ENCODE measurements at places on chromosomes 2 and 18.

- H3K4me3 ChIP-seq, result peak within 1 kb of the TSS; percentile 92
- no peaks in the 10 kb centered on the region for H3K36me3 ChIP-seq
- peaks cover 19% of the 10 kb centered on the region for H3K27me3 ChIP-seq
- H3K27ac ChIP-seq, result peak within 1 kb of the TSS; percentile 92
These were observed at the start of gene ADD2 for GRCh38 chr2:70767699-70768589. Gene ADD2 (minus strand): TSS chr2:70768200. CDS start chr2:70706408, 61,792 bp downstream.

DNA sequence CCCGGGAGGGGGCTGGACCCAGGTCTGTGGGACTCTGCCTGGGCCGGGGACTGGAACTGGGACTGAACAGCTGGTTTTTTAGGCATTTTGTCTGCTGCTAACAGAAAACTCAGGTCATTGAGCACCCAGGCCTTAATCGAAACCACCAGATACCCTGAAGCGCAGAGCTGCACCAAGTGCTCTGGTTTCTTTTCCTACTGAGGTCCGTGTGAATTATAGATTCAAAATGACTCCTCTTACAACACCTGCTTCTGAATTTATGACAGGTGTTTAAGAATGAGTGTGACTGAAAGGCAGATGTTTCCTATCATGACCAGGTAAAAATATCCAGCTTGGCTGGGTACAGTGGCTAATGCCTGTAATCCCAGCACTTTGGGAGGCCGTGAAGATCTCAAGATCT lies 47.8 kb downstream of the TRAPPC12 start:
- H3K27me3 ChIP-seq, result no peaks in the 10 kb centered on the region
- peaks cover 77% of the 10 kb centered on the region for H3K36me3 ChIP-seq
- DNase-seq, result no peak
- H3K27ac ChIP-seq, result no peak overlapping the region

DNA sequence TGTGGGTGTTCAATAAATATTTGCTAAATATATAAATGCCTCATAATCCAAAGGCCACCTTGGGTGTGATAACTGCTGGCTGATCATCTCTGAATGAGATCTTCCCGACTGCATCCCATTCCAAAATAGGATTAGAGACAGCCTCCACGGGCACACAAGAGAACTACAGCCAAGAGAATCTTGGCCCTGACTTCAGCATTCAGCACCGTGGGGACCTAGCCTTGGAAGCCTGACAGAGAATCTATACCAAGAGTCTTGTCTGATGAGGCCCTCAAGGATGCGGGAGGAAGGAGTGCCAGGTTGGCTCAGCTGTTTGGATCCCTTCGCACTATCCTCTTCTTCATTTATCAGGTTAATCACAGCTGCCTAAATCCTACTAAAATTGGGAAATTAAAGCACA lies 85.8 kb downstream of the RBM43 start:
- H3K4me1 ChIP-seq, result no peaks in the 10 kb centered on the region
- no peaks in the 10 kb centered on the region for H3K36me3 ChIP-seq
- DNase-seq, result no peak
- no peak overlapping the region for H3K4me3 ChIP-seq

DNA sequence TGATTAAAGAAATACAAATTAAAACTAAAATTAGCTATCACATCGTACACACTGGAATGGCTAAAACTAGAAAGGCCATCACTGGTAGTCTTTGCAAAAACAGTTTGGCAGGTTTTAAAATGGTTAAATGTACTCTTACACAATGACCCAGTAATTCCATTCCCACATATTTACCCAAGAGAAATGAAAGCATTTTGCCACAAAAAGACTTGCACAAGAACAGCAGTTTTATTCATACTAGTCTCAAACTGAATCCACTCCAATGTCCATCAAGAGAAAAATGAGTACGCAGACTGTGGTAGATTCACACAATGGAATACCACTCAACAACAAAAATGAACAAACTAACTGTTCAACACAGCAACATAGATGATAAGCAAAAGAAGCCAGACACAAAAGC lies 29.1 kb downstream of the SP140L start:
- H3K4me1 ChIP-seq, result peaks cover 18% of the 10 kb centered on the region
- H3K4me3 ChIP-seq, result no peak overlapping the region
- H3K27me3 ChIP-seq, result no peaks in the 10 kb centered on the region
- H3K27ac ChIP-seq, result no peak overlapping the region

DNA sequence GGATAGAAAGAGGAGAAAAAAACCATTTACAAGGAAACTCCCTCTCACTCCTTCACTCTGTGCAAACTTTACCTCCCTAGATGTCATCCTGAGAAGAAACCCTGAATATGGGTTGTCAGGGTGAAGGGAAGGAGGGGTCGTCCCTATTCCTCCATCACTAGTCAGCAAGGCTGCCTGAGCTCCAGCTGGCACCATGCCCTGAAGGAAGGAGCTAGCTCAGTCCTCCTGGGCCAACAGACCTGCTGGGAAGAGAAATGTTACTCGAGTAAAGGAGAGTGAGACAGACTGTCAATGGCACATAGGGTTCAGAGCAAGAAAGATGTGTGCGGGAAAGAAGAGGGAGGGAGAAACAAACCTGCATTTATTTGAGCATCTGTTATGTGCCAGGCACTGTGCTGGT lies 18.3 kb upstream of the EPAS1 start:
- DNase-seq, result no peak
- no peaks in the 10 kb centered on the region for H3K36me3 ChIP-seq
- H3K4me3 ChIP-seq, result no peak overlapping the region
- H3K4me1 ChIP-seq, result peaks cover 16% of the 10 kb centered on the region
- H3K27me3 ChIP-seq, result peaks cover 51% of the 10 kb centered on the region
- H3K27ac ChIP-seq, result no peak overlapping the region

DNA sequence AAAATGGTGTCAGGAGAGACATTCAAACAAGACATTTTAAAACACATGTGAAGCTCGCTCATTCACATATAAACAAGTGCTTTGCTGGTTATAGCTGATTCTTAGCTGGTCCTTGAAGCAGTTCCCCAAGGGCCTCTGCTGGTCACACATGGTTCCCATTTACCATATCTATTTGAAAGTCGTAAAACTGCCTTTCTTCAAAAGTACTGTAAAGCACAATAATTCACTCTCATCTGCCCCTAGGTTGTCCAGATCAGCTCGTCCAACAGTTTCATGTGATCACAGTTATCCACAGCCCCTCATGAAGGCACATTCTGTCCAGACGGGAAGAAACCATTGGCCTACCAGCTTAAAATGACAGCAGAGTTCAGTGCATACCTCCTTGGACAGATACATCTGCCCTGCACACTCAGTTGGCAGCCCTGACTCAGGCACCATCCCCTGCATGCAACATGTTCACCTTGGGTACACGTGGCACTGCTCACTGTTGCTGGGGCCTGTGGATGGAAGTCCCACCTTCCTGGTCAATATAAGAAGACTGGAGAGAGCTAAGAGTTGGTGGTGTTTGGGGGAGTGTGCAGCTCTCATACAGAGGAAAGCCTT lies 108.0 kb upstream of the HAAO start:
- no peak overlapping the region for H3K4me3 ChIP-seq
- peaks cover under 1% of the 10 kb centered on the region for H3K4me1 ChIP-seq
- no peak for DNase-seq
- H3K27me3 ChIP-seq, result peaks cover 4% of the 10 kb centered on the region
- no peak overlapping the region for H3K27ac ChIP-seq

DNA sequence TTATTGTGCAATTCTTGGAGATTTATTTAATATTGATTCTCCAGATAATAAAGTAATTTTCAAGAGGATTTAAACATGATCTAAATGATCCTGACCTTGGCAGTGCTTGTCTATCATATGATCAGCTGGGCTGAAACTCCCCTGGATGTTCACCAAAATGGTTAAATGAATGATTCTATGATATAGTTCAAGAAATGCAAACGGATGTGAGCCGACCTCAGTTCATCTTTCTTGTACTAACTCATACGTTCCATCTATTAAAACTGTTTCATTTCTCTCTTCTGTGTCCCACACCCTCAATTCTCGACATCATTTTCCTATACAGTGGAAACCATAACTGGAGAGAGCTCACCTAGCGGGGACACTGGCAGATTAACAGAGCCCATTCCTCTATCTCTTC lies 281.7 kb upstream of the CCDC68 start:
- H3K4me3 ChIP-seq, result no peak overlapping the region
- no peak for DNase-seq
- H3K4me1 ChIP-seq, result peaks cover 72% of the 10 kb centered on the region

GRCh38 chr18:50030146-50030545 lies 164.8 kb downstream of the MYO5B start:
- no peak overlapping the region for H3K4me3 ChIP-seq
- no peaks in the 10 kb centered on the region for H3K4me1 ChIP-seq
- peaks cover 24% of the 10 kb centered on the region for H3K27me3 ChIP-seq
- no peak overlapping the region for H3K27ac ChIP-seq

- H3K27me3 ChIP-seq, result no peaks in the 10 kb centered on the region
- H3K27ac ChIP-seq, result no peak overlapping the region
- DNase-seq, result no peak
- no peak overlapping the region for H3K4me3 ChIP-seq
These were observed 4.6 kb downstream of the IL37 start for GRCh38 chr2:112915300-112916144.

- H3K36me3 ChIP-seq, result no peaks in the 10 kb centered on the region
- no peak overlapping the region for H3K27ac ChIP-seq
- H3K4me1 ChIP-seq, result no peaks in the 10 kb centered on the region
- peaks cover 26% of the 10 kb centered on the region for H3K27me3 ChIP-seq
These were observed 116.1 kb downstream of the TMEM163 start for GRCh38 chr2:134602666-134603065.

DNA sequence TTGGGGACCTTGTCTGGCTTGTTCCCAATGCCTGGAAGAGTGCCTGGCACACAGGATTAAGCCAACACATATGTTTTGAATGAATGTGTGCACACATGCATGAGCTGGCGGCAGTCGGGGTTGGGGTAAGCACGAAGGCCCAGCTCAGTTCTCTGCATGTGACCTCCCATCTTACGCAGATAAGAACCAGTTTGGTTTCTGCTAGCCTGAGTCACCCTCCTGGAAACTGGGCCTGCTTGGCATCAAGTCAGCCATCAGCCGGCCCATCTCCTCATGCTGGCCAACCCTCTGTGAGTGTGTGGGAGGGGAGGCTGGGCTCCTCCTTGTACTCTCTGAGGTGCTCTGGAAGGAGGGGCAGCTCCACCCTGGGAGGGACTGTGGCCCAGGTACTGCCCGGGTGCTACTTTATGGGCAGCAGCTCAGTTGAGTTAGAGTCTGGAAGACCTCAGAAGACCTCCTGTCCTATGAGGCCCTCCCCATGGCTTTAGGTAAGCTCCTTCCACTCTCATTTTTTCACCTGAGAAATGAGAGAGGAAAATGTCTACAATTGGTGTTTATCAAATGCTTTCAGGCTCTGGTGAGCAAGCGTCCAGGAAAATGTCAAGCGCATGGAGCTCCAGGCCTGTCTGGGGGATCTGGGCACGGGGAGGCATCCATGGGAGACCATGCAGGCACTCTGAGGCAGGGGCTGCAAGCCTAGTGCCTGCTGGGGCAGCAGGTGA lies 9.7 kb upstream of the IL1RN start:
- H3K27ac ChIP-seq, result no peak overlapping the region
- DNase-seq, result no peak
- no peaks in the 10 kb centered on the region for H3K36me3 ChIP-seq
- no peak overlapping the region for H3K4me3 ChIP-seq

GRCh38 chr2:11805024-11805423 lies 58.6 kb downstream of the LPIN1 start:
- no peak overlapping the region for H3K4me3 ChIP-seq
- peaks cover 84% of the 10 kb centered on the region for H3K36me3 ChIP-seq
- no peak overlapping the region for H3K27ac ChIP-seq
- H3K4me1 ChIP-seq, result no peaks in the 10 kb centered on the region
- DNase-seq, result no peak

DNA sequence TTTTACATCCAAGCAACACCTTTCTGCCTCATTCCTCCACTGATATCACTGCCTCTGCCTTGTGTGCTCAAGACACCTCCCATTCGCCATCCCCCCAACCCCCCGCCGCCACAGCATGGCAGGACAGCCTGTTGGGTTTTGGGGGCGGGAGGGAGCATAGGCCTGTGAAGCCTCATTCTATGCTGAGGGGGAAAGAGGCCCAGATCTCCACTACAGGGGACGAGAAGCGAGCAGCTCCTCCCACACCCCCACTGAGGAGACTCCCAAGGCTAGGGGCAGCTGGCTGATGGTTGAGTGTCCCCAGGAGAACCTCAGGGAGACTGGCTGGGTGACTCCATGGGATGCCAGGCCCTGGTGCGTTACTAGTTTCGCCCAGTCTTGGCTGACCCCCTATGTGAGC lies 214.3 kb upstream of the SIX2 start:
- H3K36me3 ChIP-seq, result peaks cover 3% of the 10 kb centered on the region
- peaks cover 22% of the 10 kb centered on the region for H3K4me1 ChIP-seq
- DNase-seq, result no peak
- H3K27me3 ChIP-seq, result peaks cover 26% of the 10 kb centered on the region
- no peak overlapping the region for H3K4me3 ChIP-seq

- no peaks in the 10 kb centered on the region for H3K4me1 ChIP-seq
- no peak overlapping the region for H3K27ac ChIP-seq
- H3K27me3 ChIP-seq, result no peaks in the 10 kb centered on the region
- no peak overlapping the region for H3K4me3 ChIP-seq
These were observed 229.3 kb downstream of the NBAS start for GRCh38 chr2:15331787-15332186.

DNA sequence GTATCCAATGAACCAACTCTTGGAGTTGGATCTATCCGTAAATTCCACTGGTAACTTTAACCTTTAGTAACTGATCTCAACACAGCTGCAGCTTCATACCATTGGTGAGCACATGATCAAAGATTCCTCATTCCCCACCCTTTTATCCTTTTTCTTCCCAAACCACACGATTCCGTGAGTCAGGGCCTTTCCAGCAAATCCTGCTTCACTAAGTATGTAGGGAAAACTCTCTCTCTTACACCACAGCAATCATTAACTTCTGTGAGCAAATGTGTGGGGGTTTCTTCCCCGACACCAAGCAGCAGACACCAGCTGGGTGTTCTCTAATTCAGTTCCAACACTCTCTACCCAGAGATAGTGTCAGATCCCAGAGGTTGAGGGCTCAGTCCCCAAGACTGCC lies 23.5 kb downstream of the ELP2 start:
- peaks cover 27% of the 10 kb centered on the region for H3K4me1 ChIP-seq
- no peak for DNase-seq
- no peaks in the 10 kb centered on the region for H3K27me3 ChIP-seq
- H3K36me3 ChIP-seq, result peaks cover 68% of the 10 kb centered on the region
- no peak overlapping the region for H3K27ac ChIP-seq

DNA sequence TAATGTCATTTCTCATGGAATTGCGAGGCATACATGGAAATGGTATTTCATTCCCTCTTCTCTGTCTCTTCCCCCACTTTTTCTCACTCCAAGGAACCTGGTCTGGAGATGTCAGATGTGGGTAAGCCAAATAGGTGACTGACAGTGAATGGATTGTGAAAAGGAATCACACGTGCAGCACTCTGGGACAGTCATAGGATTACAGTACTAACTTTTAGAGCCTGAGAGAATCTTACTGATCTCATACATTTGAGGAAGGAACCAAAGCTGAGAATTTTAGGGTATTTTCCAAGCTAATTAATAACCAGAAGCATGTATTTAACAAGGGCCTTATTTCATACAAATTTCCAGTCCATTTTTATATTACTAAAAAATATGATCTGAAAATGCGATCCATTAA lies 58.1 kb upstream of the ERBB4 start:
- no peak overlapping the region for H3K27ac ChIP-seq
- H3K36me3 ChIP-seq, result no peaks in the 10 kb centered on the region
- no peak for DNase-seq
- H3K27me3 ChIP-seq, result peaks cover 3% of the 10 kb centered on the region

Data from stimulated activated naive B cell treated with anti-CD40 and anti-IgM and Interleukin-4, amounts not matched to agents 10 μg/mL and 1 μg/mL and 100 μg/mL, for 72 hours (primary cell).